Fibroblast of upper back skin (primary cell): ENCODE measurements at places on chromosomes 13 and 19.

DNA sequence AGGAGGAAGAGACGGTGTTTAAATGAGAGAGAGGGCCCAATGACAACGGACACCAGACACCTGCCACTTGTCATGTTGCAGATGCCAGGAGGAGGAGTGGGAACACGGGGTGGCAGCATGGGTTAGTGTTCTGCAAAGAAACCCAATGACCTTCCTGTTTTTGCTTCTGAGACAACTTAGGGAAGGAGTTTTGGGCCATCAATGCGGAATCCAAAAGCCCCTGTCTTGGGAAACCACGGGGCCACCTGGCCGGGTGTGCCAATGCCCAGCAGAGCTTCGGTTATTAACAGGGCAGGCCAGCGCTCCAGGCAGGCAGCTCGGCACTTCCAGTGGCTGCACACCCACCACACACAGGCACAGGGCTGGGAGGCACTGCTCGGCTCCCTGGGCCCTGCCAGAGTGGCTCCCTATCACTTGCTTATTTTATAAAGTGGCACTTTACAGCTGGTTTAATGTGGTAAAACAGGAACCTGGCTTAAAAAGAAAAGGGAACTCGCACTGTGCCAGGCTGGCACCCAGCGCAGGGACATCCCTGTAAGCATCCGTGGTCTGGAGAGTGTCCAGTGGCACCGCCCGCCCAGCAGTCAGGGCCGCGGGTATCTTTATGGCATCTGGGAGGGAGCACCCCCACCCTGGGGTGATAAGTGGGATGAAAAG is 19.1 kb downstream of the ELL start:
- no peak for DNase-seq

- DNase-seq, result no peak
These were observed 18.9 kb downstream of the SPATA13 start for GRCh38 chr13:24179486-24179850.

DNA sequence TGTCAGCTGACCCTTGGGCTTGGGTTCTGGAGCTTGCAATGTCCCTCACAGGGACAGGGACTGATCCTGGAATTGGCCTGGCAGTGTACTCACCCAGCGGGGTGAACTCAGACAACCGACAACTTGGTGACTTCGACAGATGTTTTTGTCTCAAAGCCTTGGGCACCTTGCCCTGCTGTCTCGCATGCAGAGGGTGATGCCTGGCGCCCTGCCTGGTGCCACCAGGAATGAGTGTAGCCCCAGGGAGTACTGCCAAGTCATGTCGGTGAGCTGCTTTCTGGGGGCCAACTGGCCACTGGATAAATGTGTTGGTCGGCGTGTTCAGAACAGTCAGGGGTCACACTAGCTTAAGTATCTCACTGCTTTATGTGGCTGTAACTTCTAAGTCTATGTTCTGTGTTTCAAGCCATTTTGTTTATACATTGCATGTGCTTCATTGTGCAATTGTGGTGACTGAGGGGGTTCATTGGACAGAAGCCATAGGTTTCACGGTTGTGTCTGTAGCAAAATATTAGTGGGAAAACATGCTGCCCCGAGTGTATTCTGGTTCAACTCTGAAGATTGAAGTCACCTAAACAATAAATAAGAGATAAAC is 96.3 kb upstream of the TNFSF11 start:
- DNase-seq, result no peak

GRCh38 chr19:38062959-38063761 is 156.2 kb downstream of the SIPA1L3 start:
- DNase-seq, result no peak

DNA sequence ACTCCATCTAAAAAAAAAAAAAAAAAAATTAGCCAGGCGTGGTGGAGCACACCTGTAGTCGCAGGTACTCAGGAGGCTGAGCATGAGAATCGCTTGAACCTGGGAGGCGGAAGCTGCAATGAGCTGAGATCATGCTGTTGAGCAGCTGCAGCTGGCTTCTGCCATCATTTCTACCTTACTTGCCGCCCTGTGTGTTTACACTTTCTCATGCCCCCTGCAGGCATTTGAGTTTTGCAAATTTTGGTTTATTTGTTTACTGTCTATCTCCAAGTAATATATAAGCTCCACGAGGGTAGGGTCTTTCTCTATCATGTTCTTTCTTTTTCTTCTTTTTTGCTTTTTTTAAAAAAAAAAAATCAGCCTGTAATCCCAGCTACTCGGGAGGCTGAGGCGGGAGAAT is 18.0 kb downstream of the CACNG6 start:
- DNase-seq, result no peak

DNA sequence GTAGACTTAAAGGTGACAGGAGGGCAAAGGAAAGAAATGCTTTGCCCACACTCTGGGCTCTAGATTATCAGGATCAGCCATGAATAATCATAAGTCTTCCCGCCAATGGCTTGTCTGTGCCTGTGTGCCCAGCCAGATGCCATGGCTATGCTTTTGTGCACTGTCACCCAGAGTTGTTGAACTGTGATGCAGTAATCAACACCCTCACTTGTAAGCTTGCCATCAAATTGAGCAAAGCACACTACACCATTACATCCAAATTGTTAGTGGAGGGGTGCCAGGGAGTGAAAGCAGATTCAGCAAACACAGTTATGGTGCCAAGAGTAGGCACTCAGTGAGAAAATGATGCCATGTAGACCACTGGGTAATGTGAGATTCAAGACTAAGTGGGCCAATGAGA is 845.3 kb upstream of the MIR17HG start:
- no peak for DNase-seq

DNA sequence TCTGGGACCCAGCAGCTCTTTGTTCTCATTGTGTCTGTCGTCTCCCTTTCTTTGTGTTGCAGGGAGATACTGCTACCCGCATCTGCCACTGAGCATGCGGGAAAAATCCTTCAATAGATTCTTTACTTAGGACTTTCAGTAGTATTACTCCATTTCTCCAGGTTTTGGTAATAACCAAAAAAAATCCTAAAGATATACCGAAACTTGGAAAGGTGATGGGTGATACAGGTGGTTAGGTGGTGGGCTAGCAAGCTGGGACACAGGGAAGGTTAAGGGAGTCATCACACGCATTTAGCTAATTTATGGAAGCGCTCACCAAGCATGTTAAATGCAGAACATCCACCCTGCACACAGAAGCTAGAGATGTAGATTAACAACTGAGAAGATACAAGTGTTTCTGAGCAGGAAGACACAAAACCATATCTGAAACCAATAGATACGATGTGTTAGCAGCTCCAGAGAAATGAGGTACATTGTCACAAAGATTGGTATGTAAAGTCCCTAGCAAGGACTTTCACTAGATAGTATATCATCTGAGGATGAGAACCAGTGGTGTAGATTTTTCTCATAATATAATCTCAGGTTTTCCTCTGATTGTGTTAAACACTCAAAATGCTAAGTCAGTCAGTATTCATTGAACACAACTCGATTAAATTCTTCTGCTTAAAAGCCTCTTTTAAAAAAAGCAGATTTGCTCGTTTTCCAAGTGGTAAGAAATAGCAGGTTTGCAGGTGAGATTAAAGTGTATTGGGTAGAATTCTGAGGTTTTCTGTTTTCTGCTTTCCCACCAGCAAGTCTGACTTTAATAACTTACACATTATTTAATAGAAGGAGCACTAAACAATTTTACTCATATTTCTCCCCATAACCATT is 1.2 kb upstream of the SLAIN1 start:
- no peak for DNase-seq

DNA sequence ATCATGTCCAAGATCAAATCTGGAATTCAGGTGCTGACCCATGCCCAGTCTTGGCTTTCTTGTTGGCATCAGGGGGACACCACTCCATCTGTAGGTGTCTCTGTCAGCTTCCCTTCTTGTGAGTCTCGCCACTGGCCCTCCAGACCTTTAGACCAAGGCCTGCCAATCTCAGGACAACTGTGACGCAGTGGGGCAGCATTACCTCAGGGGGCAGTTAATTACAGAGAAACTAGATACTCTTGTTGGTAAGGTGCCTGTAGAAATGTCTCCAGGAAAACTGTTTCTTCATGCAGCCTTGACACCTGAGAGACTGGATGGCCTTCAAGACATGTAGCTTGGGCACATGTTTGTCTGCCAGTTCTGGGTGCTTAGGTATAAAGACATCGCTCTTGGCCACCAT is 46.7 kb upstream of the DACH1 start:
- DNase-seq, result no peak

DNA sequence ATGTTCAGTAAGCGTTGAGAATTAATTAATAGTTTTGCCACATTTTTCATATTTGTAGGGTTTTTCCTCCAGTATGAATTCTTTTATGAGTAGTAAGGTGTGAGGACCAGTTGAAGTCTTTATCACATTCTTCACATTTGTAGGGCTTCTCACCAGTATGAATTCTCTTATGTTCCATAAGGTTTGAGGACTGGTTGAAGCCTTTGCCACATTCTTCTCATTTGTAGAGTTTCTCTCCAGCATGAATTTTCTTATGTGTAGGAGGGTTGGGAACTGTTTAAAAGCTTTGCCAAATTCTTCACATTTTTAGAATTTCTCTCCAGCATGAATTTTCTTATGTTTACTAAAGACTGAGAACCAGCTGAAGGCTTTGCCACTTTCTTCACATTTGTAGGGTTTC is 40.3 kb downstream of the ZNF208 start:
- DNase-seq, result no peak

DNA sequence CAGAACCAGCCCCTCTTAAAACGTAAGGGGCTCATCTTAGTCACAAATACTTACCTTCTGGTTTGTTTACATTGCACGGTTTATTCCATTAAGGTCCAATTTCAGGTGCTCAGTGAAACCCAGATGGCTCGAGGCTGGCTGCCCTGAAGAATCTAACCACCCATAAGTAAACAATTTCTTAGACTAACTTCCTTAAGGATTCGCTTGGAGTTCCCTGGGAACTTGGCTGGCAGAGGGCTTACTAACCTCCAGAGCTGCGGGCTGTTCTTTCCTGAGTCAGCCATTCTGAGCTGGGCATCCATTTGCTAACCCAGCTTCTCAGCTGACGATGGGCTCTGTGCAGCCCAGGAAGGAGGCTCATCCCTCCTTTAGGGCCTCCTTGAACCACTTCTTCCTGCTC is 262.1 kb downstream of the FGF9 start:
- DNase-seq, result no peak

- peak; percentile 10 for DNase-seq
These were observed 1.7 kb downstream of the KLK4 start for GRCh38 chr19:50909240-50910070.
